Activated CD4-positive, alpha-beta T cell treated with anti-CD3 and anti-CD28 coated beads for 36 hours (primary cell): ENCODE measurements at places on chromosomes 3 and 15.
A peak's percentile ranks its signal among the peaks of the same experiment; 100 is the strongest.

- H3K27me3 ChIP-seq, result no peaks in the 10 kb centered on the region
- no peak overlapping the region for H3K27ac ChIP-seq
- H3K36me3 ChIP-seq, result no peaks in the 10 kb centered on the region
- no peak for DNase-seq
- H3K4me1 ChIP-seq, result peaks cover 6% of the 10 kb centered on the region
Measured at GRCh38 chr3:153574445-153574844, 412.4 kb downstream of the RAP2B start.

- DNase-seq, result peak; percentile 18
- no peak overlapping the region for H3K27ac ChIP-seq
- H3K36me3 ChIP-seq, result no peaks in the 10 kb centered on the region
- no peaks in the 10 kb centered on the region for H3K27me3 ChIP-seq
- H3K4me3 ChIP-seq, result no peak overlapping the region
Measured at GRCh38 chr15:78225783-78226541, 8.4 kb downstream of the ACSBG1 start.

DNA sequence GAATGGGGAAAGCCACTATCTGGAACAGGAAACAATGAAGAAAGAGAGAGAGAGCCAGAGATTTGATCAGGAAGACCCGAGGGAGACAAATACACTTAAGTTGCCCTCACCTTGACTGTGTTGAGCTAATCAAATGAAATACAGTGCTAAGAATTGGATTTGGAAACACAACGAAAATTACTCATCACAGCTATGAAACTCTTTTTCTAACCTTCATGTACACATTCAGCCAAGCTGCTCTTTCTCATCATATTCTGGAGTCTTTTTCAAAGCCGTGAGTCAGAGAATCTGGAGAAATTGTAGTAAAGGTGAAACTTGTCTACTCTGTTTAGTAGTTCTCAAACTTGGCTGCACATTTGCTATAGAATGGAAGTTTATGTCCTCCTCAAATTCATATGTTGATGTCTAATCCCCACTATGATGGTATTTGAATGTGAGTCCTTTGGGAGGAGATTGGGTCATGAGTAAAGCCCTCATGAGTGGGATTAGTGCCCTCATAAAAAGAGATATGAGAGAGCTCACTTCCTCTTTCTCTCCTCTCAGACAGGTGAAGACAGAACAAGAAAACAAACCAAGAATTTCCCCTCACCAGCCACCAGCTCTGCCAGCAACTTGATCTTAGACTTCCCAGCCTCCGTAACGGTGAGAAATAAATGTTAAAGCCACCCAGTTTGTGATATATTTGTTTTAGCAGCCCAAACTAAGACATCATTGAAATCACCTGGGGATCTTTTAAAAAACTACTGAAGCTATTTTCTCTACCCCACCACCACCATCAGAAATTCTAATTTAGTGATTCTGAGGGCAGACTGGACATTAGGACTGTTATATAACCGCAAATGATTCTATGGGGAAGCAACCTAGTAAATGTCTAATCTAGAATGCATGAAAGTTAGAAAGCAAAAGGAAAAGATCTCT, 143.6 kb upstream of the GRM7 start:
- no peak overlapping the region for H3K4me3 ChIP-seq
- no peak for DNase-seq
- H3K27ac ChIP-seq, result no peak overlapping the region
- H3K36me3 ChIP-seq, result no peaks in the 10 kb centered on the region
- H3K4me1 ChIP-seq, result no peaks in the 10 kb centered on the region
- H3K27me3 ChIP-seq, result no peaks in the 10 kb centered on the region

DNA sequence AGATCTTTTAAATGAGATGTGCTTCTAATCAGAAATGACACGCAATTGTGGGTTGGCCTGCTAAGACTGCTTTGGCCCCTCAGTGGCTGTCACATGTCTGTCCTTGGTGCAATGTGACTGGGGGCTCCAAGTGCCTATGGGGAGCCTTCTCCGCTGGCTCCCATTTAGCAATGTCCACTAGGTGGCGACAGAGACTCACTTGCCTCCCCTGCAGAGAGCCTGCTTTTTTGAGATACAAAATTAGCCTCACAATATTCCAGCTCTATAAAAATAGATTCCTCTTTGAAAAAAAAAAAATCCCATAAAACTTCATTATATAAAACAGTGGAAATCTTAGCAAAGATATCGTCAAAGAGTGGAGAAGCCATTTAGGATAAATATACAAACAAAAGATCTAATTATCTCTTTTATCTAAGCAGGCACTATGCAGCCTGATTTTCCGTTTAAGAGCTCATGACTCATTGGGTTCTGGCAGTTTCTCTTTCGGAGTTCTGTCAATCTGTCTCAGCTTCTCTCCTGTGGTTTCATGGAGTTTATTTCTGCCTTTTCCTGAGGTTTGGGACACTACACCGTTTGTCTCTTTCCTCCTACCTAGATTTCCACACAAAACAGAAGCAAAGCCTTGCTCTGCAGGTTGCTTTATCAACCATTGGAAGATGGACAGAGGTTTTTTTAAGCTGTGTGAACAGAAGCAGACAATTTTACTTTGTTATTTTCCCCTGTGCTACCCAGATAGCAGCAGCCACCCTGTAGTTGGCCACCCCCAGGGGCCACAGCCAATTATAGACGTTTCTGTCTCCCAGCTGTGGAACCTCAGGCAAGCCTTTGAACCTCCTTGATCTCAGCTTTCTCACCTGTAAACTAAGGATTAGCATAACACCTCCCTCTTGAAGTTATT, 68.4 kb upstream of the TNFAIP8L3 start:
- peak; percentile 82 for DNase-seq
- peaks cover 9% of the 10 kb centered on the region for H3K4me1 ChIP-seq
- no peak overlapping the region for H3K27ac ChIP-seq
- no peaks in the 10 kb centered on the region for H3K36me3 ChIP-seq
- peaks cover 20% of the 10 kb centered on the region for H3K27me3 ChIP-seq

DNA sequence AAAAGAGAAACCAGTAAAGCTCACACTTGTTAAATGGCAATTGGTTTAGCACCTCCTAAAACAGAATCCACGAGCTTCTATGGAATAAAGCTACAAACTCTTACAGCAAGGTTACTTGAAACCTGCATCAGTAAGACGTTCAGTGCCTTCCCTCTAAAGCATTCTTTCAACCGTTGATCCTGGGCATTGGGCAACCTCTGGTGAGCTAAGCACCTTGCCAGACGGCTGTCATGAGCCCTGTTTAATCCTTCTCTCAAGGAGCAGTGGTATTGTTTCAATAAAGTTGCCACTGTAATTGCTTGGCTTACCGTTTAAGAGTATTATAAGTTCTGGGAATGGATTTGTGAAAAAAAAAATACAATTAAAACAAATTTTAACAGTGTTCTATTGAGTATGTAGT, 75.0 kb downstream of the COL8A1 start:
- no peak overlapping the region for H3K4me3 ChIP-seq
- H3K27ac ChIP-seq, result no peak overlapping the region
- H3K4me1 ChIP-seq, result no peaks in the 10 kb centered on the region
- no peaks in the 10 kb centered on the region for H3K36me3 ChIP-seq

DNA sequence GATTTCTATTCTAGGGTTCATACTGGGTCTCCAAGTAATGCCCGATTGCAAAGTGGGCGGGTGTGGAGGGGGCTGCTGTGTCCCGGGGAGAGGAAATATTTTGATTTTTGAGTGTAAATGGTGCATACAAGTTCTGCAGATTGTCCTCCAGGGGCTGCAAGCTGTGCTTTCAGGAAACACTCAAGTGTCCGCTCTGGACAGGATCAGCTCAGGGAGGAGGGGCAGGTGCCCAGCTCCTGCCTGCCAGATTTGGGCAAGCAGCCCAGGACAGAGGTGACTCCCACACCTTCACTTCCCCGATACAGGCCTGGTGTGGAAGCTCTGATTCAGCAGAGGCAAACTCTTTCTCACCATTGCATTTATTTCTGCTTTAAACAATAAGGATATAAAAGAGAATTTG, 142.7 kb downstream of the ALDH1A2 start:
- no peak overlapping the region for H3K27ac ChIP-seq
- no peaks in the 10 kb centered on the region for H3K36me3 ChIP-seq
- H3K4me3 ChIP-seq, result no peak overlapping the region
- DNase-seq, result no peak
- H3K27me3 ChIP-seq, result peaks cover 18% of the 10 kb centered on the region
- no peaks in the 10 kb centered on the region for H3K4me1 ChIP-seq

DNA sequence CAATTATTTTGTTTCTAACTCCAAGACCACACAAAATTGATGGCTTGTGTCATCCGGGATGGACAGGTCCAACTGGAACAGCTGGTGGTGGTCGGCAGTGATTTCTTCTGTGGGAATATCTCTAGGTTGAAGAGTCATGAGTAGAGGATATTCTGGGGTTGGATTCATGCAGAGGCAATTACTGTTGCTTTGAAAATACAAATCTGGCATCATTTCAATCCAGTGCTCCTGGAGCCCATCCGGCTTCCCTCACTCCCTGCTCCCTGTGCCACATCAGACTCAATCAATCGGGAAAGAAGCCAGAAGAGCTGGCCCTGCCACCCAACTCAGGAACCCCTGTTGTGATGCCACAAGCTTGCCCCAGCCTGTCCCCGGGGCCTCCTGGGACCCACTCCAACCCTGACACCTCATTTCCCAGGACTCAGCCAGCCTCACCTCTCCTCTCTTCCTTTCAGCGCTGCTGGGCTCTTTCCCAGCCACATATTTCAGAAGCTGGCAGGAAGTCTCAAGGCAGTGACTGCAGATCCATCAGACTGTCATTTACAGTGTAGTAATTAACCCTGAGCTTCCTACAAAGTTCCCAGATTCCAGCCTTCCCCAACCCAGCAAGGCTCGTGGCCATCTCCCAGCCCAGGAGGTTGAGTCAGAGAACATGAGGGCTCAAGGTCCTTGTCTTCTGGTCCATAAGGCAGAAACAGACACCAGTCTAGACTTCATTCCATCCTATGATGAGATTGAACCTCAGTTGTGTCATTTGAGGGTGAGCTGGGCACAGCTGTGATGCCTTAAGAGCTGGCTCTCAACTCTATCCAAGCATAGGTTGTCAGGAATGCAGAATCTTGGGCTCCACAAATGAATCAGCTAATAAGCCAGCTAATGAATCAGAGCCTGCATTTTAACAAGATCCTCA, 114.0 kb downstream of the FAM174B start:
- H3K4me3 ChIP-seq, result no peak overlapping the region
- no peak for DNase-seq
- H3K4me1 ChIP-seq, result no peaks in the 10 kb centered on the region
- H3K27ac ChIP-seq, result no peak overlapping the region
- peaks cover 12% of the 10 kb centered on the region for H3K27me3 ChIP-seq

- no peak overlapping the region for H3K27ac ChIP-seq
- no peak for DNase-seq
- no peaks in the 10 kb centered on the region for H3K36me3 ChIP-seq
- no peak overlapping the region for H3K4me3 ChIP-seq
- no peaks in the 10 kb centered on the region for H3K4me1 ChIP-seq
Measured at GRCh38 chr3:53711387-53711786, 134.8 kb downstream of the CHDH start.

- H3K36me3 ChIP-seq, result no peaks in the 10 kb centered on the region
- no peak overlapping the region for H3K4me3 ChIP-seq
- no peak for DNase-seq
- H3K4me1 ChIP-seq, result no peaks in the 10 kb centered on the region
- no peak overlapping the region for H3K27ac ChIP-seq
- H3K27me3 ChIP-seq, result peaks cover 5% of the 10 kb centered on the region
Measured at GRCh38 chr15:68666120-68666811, 87.5 kb downstream of the CORO2B start.

GRCh38 chr15:60381148-60381788, 16.5 kb downstream of the ANXA2 start:
- no peak for DNase-seq
- H3K27me3 ChIP-seq, result no peaks in the 10 kb centered on the region
- no peaks in the 10 kb centered on the region for H3K4me1 ChIP-seq
- no peak overlapping the region for H3K27ac ChIP-seq

GRCh38 chr3:123188058-123188457, 13.7 kb upstream of the SEC22A start:
- H3K36me3 ChIP-seq, result peaks cover 4% of the 10 kb centered on the region
- no peak for DNase-seq
- no peak overlapping the region for H3K27ac ChIP-seq
- H3K4me3 ChIP-seq, result no peak overlapping the region
- no peaks in the 10 kb centered on the region for H3K4me1 ChIP-seq

GRCh38 chr15:44340410-44340809, 51.9 kb downstream of the GOLM2 start:
- H3K4me3 ChIP-seq, result no peak overlapping the region
- H3K27me3 ChIP-seq, result no peaks in the 10 kb centered on the region
- H3K36me3 ChIP-seq, result peaks cover 10% of the 10 kb centered on the region
- no peaks in the 10 kb centered on the region for H3K4me1 ChIP-seq
- DNase-seq, result no peak

DNA sequence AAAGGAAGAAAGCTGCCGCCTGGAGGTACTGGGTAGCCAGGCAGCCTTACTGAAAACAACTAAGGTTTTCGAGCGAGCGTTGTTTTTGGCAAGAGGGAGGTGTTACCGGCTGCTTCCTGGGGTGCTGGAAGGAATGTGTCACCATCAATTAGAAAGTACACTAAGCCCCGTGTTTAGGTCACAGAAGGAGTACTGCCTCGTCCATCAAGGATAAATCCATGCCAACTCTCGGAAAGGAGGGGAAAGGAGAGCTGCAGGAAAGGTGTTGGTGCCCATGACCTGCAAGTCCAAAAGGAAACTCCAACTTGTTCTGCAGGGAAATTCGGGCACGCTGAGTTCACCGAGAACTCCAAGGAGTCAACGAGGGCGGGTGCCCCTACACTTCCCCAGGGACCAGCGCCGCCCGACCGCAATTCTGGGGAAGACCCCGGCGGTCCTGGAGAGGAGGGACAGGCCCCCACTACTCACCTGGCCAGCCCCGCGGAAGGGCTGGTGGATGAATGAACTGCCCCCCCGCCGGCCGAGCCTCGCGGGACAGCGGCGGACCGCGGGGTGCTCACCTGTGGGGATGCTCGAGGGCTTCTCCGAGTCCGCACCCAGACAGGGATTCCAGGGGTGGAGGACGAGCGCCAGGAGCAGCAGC, 542 bp downstream of the PLOD2 start:
- H3K27ac ChIP-seq, result no peak overlapping the region
- peak; percentile 53 for DNase-seq
- H3K27me3 ChIP-seq, result peaks cover 50% of the 10 kb centered on the region

- H3K27ac ChIP-seq, result no peak overlapping the region
- no peaks in the 10 kb centered on the region for H3K27me3 ChIP-seq
- DNase-seq, result no peak
Measured at GRCh38 chr3:100782906-100783305, 73.6 kb downstream of the TFG start.

- no peak overlapping the region for H3K27ac ChIP-seq
- H3K36me3 ChIP-seq, result peaks cover 9% of the 10 kb centered on the region
- H3K4me1 ChIP-seq, result peaks cover 20% of the 10 kb centered on the region
- peaks cover 10% of the 10 kb centered on the region for H3K27me3 ChIP-seq
- DNase-seq, result peak; percentile 56
- no peak overlapping the region for H3K4me3 ChIP-seq
Measured at GRCh38 chr3:71542521-71543370, 40.8 kb downstream of the FOXP1 start.

GRCh38 chr3:148455098-148455497, 242.6 kb upstream of the AGTR1 start:
- DNase-seq, result no peak
- no peaks in the 10 kb centered on the region for H3K36me3 ChIP-seq
- H3K27ac ChIP-seq, result no peak overlapping the region
- H3K4me1 ChIP-seq, result no peaks in the 10 kb centered on the region
- no peaks in the 10 kb centered on the region for H3K27me3 ChIP-seq
